Amniotic epithelial cell (primary cell): ENCODE measurements at places on chromosomes 13 and 19.

DNA sequence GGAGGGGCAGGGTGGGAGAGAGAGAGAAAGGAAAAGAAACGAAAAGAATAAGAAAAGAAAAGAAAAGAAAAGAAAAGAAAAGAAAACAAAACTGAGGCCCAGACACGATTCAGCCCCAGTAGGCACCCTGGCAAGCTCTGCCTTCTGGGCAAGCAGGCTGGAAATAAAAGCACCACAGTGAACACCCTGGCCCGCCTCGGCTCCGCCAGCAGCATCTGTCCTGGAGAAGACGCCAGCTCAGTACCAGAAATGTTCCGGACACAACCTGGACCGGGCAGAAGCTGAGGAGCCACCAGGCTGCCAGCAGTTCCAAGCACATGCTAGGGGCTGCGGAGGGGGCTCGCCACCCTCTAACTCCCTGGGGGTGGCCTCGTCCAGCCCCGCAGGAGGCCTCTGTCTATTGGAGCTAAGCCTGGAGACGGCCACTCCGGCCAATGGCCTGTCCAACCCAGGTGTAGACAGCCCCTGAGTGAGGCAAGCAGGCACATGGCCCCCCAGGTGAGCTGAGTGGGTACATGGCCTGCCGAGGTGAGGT, 11.4 kb upstream of the CPAMD8 start:
- DNase-seq = no peak

GRCh38 chr19:51600940-51601580, 29.1 kb downstream of the SIGLEC5 start:
- DNase-seq = no peak

- DNase-seq = peak; percentile 97
These were observed 149.5 kb downstream of the DCT start for GRCh38 chr13:94329754-94330551.

DNA sequence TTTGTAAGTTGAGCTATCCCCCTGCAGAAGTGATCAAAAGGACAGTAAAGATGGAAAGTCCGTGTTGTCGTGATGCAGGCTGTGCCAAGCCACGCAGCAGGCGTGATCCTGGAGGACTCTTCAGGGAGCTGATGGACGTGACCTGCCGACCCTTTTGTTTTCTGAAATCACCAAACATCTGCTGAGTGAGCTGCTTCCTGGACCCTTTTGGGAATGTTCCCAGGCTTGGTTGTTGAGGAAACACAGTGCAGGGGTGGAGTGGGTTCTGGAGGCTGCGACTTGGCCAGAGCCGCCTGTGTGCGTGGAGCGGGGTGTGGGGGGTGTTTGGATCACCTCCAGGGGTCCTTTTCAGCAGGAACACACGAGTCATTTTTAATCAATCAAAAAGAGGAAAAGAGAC, 15.4 kb upstream of the CPAMD8 start:
- DNase-seq = no peak
